Stimulated activated naive CD4-positive, alpha-beta T cell (primary cell): ENCODE measurements at places on chromosomes 11 and 22.

DNA sequence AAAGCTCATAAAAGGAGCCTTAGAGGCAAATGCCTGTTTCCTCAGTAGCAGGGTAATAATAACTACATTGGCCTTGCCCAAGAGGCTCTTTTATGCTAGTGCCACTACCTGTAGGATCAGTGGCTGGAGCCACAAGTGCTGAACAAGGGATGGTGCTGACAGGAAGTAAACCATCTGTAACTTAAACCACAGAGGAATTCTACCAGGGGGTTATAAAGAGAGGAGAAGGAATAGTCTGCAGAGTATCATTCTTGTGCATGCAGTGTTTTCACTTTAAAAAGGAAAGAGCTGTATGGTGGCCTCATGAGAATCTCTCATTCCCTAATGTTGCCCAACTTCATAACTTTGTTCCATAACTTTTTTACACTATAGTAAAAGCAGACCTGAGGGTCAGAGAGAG lies 168.1 kb downstream of the DBX1 start:
- DNase-seq: no peak

GRCh38 chr11:84947970-84948580 lies 679.1 kb downstream of the DLG2 start:
- no peak for DNase-seq

GRCh38 chr22:42993651-42994275 lies 21.2 kb downstream of the PACSIN2 start:
- no peak for DNase-seq

GRCh38 chr22:26921726-26922125 lies 264.3 kb downstream of the MIAT start:
- no peak for DNase-seq

DNA sequence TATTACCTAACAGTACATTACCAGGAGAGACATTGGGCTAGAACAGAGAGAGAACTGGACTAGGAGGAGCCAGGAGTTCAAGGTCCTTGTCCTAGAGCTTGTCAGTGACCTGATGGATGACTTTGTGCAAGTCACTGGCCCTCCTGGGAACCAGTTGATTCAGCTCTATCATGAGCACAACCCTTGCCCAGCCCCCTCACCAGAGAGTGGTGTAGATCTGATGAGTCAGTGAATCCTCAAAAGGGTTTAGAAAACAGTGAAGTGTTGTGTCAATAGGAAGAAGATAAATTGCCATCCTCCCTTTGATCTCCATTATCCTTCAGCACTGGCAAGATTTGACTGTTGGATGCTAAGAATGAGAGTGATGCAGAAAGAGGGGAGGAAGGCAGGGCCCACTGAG lies 24.3 kb downstream of the NEU3 start:
- DNase-seq: no peak

DNA sequence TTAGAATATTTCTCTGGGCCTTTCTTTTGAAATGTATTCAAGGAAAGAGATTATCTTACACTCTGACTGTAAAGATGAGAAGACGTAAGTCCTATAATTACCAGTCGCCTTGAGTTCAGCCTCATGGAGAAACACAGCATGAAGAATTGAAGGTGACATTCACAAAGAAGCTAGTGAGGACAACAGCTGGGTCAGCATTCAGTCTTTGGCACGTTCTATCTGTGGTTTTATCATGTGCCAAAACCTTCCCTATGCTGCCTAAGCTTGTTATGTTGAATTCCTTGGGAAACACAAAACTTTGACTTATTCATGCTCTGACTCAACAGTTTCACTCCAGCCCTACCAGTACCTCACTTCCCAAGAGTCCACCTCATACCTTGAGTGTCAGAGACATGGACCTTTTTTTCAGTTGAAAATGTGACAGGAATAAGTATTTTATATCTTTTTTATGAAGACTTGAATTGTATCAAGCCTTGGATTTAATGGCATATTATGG lies 198.8 kb upstream of the KIRREL3 start:
- DNase-seq: no peak
